ENCODE measurements at places on chromosomes 3 and 15.

DNA sequence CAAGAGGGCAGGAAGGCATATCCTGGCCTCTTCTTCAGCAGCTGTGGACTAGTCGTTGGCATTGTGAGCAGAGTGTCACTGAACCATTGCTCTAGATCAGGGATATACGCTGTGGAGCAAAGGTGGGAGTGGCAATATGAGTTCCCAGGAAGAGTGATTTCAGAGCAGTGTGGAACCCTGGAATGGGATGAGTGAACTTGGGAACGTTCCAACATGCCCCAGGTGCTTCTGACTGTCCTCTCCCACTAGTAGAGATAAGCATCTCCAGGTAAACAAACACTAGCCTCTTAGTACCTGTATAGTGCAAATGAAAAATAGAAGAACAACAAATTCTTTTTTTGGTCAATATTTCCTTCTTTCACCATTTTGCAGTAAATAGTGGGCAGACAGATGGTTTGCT, 123.6 kb upstream of the VEPH1 start:
- no peak for DNase-seq

GRCh38 chr3:129605203-129605921, 1.1 kb downstream of the PLXND1 start:
- DNase-seq = no peak

DNA sequence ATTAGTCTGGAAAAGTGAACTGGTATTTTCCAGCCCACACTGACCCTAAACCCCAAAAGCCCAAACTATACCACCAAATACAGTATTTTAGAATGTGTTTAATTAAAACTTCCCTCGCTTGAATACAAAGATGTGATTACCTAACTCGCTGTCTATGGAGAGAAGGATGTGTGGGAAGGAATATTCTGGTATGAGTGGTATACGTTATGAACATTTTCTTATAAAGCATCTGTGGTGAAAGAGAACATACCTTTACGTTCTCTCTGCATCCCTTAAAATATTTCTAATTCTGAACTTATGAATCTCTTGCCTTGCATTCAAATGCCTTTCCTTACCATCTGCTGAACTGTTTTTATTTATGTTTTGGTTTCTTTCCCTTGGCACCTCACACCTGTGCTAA, 201.4 kb downstream of the MBNL1 start:
- DNase-seq = no peak

DNA sequence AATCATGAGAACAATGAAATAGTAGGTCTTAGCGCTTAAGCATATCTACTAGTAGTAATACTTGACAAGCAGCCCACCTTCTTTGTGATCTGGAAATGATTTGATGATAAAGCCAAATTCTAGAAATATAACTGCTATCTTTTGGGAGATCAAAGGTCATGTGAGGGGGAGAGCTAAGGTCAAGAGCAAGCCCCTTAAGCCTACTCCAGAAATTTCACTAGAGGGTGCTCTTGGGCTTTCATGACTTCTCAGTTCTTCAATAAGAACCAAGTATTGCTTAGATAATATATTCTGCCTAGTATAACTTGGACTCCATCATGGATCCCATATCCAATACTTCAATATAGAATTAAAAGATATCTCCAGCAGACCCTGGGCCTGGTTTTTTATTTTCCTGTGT, 319.6 kb downstream of the ZBTB20 start:
- no peak for DNase-seq

- no peak for DNase-seq
These were observed 171.2 kb downstream of the KLHL25 start for GRCh38 chr15:85623315-85624049.

DNA sequence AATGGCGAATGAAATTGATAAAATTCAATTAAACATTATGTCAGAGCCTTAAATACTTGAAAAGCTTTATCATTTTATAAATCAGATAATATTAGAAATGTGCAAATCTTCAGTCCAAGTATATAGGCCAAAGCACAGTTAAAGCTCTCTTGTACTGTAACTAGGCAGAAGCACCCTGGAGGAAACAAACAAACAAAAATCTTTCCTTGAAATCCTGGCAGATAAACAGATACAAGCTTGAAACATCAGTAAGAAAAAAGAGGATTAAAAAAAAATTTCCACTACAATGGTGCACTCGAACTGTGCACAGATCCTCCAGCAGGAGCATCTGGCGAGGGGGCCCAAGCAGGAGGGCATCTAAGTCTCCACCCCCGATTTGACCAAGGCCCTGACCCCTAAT, 166.6 kb downstream of the PLD1 start:
- DNase-seq = no peak

GRCh38 chr15:88975891-88976290, 62.7 kb upstream of the MFGE8 start:
- DNase-seq = no peak

DNA sequence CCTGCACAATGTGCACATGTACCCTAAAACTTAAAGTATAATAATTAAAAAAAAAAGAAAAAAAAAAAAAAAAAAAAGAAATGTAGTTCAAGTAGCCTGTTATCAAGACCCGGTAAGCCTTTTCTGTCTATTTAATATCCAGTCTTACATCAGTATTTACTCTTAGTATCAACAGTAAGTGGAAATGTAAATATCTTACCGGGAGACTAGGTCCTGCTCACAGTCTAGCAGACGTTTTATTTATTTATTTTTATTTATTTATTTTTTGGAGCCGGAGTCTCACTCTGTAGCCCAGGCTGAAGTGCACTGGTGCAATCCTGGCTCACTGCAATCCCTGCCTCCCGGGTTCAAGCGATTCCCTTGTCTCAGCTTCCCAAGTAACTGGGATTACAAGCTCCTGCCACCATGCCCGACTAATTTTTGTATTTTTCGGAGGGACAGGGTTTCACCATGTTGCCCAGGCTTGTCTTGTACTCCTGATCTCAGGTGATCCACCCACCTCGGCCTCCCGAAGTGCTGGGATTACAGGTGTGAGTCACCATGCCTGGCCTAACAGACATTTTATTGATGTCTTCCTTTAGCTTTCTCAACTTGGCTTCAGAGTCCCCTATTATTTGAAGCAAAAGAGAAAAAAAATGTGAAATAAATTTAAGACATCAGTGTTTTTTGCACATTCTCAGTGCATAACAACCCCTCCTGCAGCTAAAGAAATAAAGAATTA, 19.9 kb downstream of the C2CD4B start:
- no peak for DNase-seq

- no peak for DNase-seq
These were observed 5.9 kb upstream of the FMN1 start for GRCh38 chr15:33200444-33200843.

GRCh38 chr3:65230261-65231139, 542.7 kb upstream of the ADAMTS9 start:
- DNase-seq = no peak

- no peak for DNase-seq
These were observed 150.1 kb downstream of the MEX3B start for GRCh38 chr15:81895723-81896122.

DNA sequence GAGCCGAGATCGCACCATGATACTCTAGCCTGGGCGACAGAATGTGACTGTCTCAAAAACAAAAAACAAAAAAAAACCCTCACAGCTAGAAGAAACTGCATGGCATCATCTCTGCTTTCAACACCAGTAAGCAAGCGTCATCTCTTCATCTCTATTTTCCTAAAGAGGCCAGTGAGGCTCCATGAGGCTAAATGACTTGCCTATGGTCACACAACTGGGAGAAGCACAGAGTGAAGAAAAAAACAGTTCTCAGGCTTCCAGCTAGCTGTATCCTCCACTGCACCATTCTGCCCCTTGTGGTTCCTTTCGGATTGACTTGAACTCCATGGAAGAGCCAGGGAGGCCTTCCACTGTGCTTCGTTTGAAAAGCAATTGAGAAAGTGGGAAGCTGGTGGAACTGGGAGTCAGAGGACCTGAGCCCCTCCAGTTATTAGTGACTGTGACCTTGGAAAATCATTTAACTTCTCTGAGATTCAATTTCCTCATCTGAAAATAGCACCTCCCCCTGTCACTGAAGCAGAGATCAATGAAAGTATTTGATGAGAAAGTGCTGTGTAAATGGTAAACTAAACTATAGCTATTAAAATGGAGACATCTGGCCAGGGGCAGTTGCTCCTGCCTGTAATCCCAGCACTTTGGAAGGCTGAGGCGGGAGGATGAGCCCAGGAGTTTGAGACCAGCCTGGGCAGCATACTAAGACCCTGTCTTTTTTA, 32.1 kb upstream of the DENND4A start:
- no peak for DNase-seq

DNA sequence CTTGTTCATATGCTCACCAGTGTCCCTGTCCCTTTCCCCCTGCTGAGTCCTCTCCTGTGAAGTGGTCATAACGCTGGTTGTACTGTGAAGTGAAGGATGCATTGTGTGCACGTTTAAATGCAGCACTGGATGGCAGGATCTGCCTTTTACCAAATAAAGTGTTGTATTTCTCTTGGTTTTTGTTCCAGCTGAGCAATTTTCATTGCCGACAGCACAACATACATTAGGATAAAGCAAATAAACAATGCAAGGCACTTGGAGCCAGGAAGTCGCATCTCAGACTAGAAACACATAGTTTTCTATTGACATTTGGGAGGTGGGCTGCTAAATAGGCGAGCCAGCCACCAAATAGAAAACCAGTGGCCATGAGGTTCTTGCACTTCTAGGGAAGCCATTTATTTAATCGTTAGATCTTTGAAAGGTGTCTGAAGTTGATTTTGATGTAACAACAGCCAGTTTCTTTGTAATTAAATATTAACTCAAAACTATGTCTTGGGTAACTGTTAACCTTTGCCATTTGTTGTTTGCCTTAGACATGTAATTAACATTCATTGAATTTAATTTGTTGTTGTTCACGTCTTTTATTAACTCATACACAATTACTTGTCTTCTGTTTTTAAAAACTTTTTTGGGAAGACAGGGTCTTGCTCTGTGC, 185.3 kb downstream of the FNDC3B start:
- DNase-seq = no peak

DNA sequence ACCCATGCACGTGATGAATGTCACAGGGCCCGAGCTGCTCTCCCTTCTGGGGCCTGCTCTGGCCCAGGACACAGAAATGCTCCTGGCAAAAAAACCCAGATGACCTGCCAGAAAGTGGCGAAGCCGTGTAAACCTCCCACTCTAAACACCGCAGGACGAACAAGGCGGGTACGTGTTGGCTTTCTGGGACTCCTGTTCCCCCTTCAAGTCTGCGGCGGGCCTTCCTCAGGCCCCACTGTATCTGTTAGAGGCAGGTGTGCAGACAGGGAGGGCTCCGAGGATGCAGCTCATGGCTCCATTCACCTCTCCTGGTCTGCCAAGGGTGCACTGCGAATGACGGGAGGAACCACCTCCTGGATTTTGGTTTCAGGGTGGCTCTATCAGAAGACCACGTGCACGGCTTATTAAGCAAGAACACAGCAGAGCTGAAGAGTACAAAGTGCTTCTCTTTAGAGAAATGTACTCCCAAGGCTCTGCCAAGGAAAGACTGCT, 173.8 kb downstream of the ADAMTS17 start:
- DNase-seq = no peak

DNA sequence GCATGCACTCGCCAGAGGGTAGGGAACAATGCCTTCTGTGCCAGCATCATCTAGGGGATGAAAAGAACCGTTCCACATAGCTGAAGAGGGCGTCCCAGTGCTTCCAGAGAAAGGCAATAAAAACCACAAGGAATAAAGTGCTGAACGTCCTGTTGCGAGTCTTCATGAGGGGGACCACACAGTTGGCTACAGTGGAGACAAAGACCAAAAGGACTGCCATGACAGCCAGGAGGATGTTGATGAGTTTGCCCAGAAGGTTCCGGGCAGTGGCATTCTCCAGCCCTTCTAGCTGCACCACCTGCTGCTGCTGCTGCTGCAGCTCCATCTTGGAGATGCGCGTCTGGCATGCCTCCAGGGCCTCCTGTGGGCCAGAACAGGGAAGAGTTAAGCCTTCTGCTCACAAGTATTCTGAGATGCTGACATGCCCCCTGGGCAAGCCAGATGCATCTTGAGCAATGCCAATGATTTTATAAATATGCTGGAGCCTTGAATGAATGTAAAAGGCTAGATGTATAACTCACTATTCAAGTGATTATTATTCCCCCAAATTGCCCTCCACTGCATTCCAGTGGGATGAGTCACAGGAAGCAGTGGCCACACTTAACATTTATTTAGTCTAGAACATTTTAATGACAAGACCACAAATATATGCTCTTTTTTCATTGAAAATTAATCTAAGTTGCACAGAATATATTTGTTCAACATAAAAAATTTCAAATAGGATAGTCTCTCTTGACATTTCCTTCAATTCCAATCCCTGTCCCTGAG, 45.1 kb upstream of the PLXND1 start:
- no peak for DNase-seq

GRCh38 chr3:33250712-33251111, 26.5 kb upstream of the FBXL2 start:
- DNase-seq = no peak

DNA sequence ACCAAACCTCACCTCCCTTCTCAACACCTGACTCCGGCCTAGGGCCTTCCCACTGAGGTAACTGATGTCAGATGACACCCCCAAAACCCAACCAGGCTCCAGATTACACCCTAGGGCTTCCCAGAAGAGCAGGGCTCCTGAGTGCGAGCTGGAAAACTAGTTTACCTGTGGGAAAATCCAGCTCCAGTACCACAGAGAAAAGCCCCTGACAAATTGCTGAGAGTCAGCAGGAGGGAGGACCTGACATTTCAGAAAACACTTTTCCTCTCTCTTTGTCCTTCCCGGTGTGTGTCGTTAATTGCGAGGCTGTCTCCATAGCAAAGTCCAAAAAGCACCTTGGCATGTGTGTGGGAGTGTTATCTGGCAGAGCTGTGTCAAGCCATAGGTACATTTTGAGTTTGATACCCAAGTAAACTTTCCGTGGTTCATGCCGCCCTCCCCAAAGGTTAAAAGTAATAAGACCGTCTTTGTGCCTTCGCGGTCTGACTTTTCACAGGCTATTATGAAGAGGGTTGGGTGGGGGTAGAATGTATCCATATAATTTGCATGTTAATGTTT, 79.8 kb upstream of the FNDC3B start:
- no peak for DNase-seq

- no peak for DNase-seq
These were observed 979.0 kb downstream of the TUSC7 start for GRCh38 chr3:117688583-117688982.

DNA sequence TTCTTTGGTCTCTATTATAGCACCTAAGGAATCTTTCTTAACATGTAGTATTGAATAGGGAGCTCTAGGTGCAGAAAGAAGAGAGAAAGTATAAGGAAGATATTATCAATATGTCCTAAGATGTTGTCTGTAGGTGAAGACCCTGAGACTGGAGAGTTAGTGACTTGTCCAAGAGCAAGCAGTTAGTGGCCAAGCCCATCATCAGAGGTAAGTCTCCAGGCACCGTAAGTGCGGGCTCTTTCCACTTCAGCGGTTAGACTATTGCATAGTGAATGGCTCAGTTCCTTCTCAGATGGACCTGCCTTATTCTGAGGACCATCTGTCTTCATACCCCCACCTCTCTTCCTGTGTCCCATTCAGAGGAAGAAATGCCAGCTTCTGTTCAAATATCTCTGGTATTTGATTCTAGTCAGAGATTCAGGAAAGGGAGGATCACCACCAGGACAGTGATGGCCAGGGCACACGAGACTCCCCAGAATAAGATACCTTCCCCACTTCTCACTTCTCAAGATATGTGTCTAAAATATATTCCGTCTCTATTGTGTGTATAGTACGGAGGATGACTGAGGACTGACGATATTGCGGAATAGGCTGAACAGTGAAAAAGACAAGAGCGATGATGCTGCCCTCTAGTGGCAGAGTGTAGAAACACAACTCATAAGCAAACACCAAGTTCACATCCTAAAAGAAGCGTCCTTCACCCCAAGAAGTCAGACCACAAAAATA, 19.1 kb upstream of the ADGRG7 start:
- no peak for DNase-seq
